NCI-H524 (cell line): ENCODE measurements at places on chromosomes 7 and 10.

DNA sequence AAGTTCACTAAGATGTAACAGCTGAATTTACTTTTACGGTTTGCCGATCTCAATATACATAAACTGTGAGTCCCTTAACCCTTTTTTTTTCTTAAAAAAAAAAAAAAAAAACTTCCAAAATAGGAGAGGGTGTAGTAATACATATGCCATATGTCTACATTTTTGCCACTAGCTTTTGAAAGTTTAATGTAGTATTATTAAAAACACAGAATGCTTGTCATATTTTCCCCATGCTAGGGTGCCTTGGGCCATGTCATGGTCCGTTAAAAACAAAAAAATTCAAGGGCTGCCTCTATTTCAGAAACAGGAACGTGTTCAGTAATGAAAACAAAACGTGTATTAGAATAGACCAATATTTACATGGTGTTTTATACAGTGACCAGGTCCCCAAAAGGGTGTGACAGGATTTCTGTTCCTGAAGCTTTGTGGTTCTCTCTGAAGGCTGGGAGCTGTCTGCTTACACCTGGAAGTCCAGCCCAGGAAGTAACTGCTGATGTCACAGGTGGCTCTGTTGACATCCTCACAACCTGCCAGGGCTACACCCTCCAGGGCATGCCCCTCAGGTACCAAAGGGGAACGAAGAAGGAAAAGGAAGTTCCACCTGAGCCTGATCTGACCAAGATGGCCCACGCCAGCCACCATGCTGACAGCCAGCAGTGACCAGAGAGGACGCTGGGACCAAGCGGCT, 79.0 kb downstream of the COBL start:
- DNase-seq = no peak

- DNase-seq = no peak
Measured at GRCh38 chr10:95276367-95277200, 14.2 kb downstream of the PDLIM1 start.

GRCh38 chr10:104297697-104298660, 29.0 kb downstream of the GSTO2 start:
- DNase-seq = no peak

DNA sequence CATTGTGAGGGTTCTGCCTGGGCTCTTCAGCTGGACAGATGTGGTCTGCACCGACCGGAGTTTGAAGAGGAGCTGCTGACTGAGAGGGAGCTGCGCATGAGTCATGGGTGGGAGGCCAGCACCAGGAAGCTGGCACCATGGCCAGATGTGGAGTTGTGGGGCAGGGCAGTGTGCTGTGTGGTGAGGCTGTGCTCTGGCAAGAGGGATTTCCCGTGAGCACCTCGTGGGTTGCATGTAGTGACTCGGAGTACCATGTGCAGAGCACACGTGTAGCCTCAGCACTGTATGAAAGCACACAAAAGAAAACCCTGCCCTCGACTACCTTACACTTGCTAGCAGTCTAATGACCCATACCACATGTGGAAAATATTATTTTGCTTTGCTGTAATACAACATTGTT, 103.4 kb downstream of the WNT2 start:
- no peak for DNase-seq

DNA sequence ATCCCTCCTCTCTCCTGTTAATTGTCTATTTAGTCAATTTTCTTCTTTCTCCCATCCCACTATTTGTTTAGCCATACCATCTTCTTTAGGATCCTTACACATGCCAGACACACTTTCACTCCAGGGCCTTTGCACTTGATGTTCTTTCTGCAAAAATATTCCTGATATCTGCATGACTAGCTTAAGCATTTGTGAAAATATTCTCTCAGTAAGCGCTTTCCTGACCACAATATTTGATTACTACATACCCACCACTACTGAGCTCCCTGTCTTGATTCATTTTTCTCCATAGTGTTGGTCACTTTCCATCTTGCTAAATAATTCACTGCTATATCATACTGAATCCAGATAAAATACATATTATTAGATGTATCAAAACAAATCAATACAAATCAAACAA, 75.1 kb downstream of the SEMA3D start:
- no peak for DNase-seq

- no peak for DNase-seq
Measured at GRCh38 chr10:104831272-104831671, 190.2 kb downstream of the SORCS3 start.

- peak; percentile 14 for DNase-seq
Measured at GRCh38 chr7:31029251-31030042, 22.7 kb upstream of the ADCYAP1R1 start.

- no peak for DNase-seq
Measured at GRCh38 chr10:10038348-10038747, 979.3 kb upstream of the CELF2 start.

GRCh38 chr10:69179089-69179742, 818 bp upstream of the SUPV3L1 start:
- no peak for DNase-seq

GRCh38 chr7:47303014-47303694, 278.8 kb downstream of the TNS3 start:
- no peak for DNase-seq

DNA sequence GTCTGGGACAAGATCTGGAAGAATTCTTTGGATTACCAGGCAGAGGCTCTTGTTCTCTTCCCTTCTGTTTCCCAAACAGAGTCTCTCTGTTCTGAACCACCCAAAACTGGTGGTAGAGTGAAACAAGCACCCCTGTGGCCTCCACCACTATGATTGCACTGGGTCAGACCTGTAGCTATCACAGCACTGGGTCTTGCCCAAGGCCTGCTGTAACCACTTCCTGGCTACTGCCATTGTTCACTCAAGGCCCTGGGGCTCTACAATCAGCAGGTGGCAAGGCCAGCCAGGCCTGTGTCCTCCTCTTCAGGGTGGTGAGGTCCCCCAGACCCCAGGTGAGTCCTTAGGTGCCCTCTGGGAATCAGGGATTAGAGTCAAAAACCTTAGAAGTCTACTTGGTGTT, 4.1 kb upstream of the LRRC17 start:
- DNase-seq = no peak
